DMS79 (cell line): ENCODE measurements at places on chromosomes 13 and 19.

- DNase-seq: peak; percentile 75
Measured at GRCh38 chr19:32652894-32653598, 21.9 kb downstream of the ANKRD27 start.

DNA sequence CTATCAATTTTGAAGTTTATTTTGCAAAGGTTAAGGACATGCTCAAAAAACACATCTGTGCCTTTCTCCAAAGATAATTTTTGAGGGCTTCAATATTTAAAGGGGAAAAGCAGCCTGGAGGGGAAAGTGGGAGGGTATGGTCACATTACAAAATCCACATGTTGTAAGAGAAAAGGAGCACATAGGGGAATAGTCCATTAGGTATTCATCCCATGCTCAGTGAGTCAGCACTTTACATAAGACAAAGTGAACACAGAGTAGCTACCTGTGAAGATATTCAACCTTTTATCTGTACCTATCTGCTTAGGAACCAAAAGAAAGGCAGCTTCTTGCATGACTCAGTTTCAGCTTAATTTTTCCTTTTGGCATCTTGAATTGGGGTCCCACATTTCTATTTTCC, 932.0 kb downstream of the SLITRK6 start:
- DNase-seq: no peak

DNA sequence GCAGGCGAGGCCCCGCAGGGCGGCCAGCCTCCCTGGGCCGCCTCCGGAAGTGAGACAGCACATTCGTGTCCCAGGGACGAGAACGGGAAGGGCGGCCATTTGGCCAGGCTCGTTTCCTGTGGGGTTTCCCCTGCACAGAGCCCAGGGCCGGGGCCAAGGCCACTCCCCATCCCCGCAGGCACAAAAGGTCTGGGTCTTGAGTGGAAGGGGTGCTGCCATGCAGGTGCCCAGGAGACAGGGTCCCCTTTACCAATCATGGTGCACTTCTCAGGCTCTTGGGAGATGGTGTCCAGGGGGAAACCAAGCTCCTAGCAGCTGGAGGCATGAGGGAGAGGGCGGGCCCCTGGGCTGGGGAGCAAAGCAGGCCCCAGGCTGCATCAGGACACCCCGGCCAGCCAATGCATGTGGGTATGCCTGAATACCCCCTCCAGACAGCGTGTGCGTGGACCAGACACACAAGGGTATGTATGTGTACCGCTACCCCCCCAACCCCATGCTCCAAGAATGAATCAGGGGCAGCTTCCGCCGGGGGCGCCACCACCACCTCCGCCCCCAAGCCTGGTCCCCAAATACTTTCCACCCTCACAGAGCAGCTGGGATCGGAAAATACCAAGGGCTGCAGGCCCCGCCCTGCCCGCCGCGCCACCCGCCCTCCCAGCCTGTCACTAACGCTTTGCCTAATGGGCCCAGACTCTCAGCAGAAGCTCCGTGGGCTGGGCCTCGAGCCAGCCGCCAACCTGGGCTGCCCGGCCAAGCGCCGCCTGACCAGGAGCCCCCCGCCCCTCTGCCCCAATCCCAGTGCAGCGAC, 37.6 kb upstream of the NANOS3 start:
- no peak for DNase-seq

DNA sequence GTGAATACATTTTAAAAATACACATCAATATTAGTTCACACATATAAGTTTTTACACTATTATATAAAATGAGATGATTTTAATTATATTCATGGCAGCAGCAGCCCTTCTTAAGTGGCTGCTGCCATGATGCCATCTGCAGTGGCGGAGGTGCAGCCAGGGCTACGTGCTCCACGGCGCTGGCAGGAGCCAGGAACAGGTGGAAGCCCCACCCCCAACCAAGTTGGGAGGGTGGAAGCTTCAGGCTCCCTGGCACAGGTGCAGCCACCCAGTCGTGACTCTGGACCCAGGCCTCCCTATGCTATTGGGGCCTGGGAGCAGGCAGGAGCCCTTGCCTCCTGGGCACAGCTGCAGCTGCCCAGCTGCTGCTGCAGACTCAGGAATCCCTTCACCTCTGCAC, 646.9 kb upstream of the PCDH9 start:
- DNase-seq: no peak

GRCh38 chr19:42279902-42280814, 11.1 kb downstream of the CIC start:
- DNase-seq: peak; percentile 90

GRCh38 chr13:66021846-66022245, 1208.3 kb downstream of the PCDH9 start:
- no peak for DNase-seq

GRCh38 chr19:35240327-35240726, 8.5 kb upstream of the LSR start:
- DNase-seq: no peak

GRCh38 chr13:40352380-40352778, 314.1 kb downstream of the FOXO1 start:
- DNase-seq: no peak

- DNase-seq: no peak
Measured at GRCh38 chr19:44602081-44602480, 11.3 kb upstream of the IGSF23 start.

DNA sequence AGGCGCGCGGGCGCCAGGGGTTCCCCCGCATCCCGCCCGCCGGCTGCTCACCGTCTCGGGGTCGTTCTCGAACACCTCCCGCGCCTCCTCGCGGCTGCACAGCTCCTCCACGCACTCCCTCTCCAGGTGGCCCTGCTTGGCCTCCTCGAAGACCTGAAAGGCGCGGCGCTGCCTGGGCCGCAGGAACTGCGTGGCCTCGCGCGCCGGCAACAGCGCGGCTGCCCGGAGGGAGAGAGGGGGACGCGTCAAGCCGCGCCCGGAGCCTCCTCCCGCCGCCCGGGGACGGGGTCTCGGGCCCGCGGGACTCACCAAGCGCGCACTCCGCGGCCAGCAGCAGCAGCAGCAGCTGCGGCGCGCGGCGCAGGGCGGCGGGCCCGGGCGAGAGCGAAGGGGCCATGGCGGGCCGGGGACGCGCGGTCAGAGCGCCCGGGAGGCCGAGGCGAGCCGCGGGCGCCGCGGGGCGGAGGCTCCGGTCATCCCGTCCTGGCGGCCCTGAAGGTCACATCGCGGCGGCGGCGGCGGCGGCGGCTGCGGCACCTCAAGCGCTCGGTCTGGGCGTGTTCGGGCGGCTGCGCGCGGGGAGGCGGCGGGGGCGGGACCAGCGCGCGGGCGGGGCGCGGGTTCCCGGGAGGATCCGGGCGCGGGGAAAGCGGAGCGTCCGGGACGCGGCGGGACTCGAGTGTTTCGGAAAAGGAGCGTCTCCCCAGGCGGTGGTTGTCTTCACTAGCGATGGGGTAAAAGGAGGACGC, at the start of gene GAS6:
TSS of gene GAS6 (minus strand) at position 553 of the 749 bp plus-strand sequence. CDS start at position 397, 156 bp downstream.
- DNase-seq: no peak

- DNase-seq: no peak
Measured at GRCh38 chr19:9065457-9066014, 21.3 kb upstream of the OR1M1 start.

- no peak for DNase-seq
Measured at GRCh38 chr13:44197791-44198770, 175.5 kb upstream of the SERP2 start.

GRCh38 chr13:49464085-49464484, 20.0 kb downstream of the SETDB2 start:
- no peak for DNase-seq
